ENCODE measurements at places on chromosomes 5 and 9.

- DNase-seq = no peak
These were observed 15.7 kb upstream of the INPP5E start for GRCh38 chr9:136455043-136456002.

DNA sequence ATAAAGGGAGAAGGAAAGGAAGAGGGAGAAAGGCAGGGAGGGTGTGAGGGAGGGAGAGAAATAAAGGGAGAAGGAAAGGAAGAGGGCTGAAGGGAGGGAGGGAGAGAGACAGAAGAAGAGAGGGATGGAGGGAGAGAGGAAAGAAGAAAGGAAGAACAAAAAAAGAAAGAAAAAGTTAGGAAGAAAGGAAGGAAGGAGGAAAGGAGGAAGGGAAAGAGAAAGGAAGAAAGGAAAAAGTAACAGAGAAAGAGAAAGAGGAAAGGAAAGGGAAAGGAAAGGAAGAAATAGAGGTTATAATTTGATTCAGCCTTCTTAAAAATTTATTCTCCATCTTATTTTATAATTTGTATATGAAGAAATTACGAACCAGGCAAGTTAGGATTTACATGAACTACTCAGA, 836.6 kb upstream of the C9orf72 start:
- DNase-seq = no peak

DNA sequence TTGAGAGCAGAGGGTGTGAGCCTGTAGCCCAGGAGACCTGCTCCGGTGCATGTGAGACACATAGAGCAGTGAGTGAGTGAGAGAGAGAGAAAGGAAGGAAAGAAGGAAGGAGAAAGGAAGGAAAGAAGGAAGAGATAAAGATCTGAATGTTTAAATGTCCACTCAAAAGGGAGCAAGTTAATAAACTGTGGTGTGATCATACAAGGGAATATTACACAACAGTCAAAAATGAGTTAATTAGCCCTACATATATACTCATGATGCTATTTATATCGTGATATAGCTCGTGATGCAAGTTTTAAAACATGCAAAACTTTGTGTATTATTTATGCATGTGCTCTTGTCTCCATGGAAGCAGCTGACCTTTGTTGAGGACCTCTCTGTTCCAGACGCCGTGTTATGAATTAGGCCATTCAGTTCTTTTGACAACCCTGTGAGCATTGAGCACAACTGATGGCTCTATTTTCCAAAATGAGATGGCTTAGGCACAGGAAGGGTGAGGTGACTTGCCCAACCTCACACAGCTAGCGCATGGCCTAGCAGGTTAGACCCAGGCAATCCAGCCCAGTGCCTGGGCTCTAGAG, 70.6 kb downstream of the HMCN2 start:
- DNase-seq = no peak

GRCh38 chr5:6086871-6087270, 291.5 kb downstream of the MED10 start:
- DNase-seq = no peak

- DNase-seq = no peak
These were observed 75.9 kb upstream of the SELENOP start for GRCh38 chr5:42887575-42887974.

DNA sequence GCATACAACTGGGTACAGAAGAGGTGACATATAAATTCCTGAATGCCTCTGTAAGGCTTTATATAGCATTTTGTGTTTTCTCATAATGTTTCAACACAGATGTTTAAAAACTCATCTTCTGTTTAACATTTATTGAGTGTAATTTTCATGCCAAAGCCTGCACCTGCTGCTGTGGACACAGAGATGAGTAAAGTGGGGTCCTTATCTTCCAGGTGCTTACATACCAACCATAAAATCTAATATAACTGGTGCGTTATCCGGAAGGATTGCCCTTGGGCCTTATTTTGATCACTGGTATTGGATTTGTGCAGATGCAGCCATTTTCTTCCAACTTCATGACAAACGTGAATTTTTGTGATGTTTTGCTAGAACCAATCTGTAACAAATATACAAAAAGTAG, 222.3 kb downstream of the DMRT2 start:
- no peak for DNase-seq

- DNase-seq = no peak
These were observed 57.7 kb downstream of the FGF18 start for GRCh38 chr5:171477101-171477500.

DNA sequence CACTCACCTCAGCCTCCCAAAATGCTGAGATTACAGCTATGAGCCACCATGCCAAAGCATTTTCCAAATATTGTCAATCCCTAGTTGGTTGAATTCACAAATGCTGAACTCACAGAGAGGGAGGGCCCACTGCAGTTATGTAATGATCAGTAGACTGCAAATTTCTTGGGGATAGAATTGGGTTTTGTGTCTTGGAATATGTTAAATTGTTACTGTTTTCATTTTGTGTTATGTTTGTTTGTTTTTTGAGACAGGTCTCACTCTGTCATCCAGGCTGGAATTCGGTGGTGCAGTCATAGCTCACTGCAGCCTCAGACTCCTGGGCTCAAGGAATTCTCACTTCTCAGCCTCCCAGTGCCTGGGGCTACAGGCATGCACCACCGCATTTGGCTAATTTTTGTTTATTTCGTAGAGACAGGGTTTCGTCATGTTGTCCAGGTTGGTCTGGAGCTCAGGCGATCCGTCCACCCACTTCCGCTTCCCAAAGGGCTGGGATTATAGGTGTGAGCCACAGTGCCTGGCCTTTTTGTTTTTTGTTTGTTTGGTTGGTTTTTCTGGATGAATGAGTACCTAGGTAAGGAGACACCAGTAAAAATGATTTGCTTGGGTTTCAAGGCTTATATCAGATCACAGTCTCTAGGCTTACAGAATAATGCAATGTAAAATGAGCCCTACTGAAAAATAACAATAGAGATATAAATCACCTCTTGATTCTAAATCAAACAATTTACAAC, 31.5 kb upstream of the LMNB1 start:
- DNase-seq = no peak

GRCh38 chr5:170474489-170475274, 29.1 kb upstream of the KCNIP1 start:
- no peak for DNase-seq

GRCh38 chr9:99605016-99605743, 216.5 kb upstream of the NR4A3 start:
- no peak for DNase-seq

DNA sequence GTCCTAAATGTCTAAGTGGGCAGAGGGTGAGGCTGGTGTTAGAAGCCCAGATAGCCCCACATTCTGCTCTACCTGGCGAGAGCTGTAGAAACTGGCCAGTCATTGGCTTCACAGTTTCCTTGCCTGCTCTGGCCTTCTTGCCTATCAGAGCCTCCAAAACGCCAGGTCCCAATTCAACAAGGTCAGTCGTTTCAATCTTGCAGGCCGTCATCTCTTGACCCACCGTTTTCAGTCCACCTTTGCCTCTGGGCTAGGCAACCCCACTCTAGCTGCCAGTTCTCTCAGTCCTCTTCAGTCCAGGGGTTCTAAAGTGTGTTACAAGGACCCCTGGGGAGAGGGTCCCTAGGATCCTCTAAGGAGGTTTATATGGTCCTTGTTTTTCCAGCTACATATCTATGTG, 20.0 kb upstream of the TIFAB start:
- DNase-seq = no peak

DNA sequence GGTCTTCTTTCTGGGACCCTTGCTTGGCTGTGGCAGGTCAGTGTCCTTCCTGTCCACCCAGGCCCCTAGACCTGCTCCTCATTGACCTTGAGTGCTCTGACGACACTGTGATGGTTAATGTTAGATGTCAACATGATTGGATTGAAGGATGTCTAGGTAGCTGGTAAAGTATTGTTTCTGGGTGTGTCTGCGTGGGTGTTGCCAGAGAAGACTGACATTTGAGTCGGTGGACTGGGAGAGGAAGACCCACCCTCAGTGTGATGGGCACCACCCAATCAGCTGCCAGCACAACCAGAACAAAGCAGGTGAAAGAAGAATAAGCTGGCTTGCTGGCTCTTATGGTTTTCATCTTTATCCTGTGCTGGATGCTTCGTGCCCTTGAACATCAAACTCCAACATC, 74.5 kb downstream of the CFAP90 start:
- DNase-seq = no peak

DNA sequence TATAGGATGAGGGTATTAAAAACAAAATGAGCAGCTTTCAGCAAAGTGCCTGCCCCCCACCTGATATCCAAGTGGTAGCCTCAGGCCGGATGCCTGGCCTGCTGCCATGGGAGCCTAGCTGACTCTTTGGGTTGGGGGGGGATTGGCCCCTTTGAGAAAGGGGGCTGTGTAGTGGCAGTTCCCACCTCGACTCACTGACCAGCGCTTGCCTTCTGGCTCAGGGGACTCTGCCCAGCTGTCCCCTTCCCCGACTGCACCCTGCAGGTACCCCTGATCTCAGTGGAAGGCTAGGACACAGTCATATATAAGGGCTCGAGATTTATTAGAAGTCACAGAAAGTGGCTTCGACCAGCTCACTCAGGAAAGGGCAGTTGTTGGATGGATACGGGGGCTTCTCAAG, 1.5 kb upstream of the NEUROG1 start:
- DNase-seq = no peak

GRCh38 chr5:1732945-1733344, 66.7 kb downstream of the MRPL36 start:
- no peak for DNase-seq

DNA sequence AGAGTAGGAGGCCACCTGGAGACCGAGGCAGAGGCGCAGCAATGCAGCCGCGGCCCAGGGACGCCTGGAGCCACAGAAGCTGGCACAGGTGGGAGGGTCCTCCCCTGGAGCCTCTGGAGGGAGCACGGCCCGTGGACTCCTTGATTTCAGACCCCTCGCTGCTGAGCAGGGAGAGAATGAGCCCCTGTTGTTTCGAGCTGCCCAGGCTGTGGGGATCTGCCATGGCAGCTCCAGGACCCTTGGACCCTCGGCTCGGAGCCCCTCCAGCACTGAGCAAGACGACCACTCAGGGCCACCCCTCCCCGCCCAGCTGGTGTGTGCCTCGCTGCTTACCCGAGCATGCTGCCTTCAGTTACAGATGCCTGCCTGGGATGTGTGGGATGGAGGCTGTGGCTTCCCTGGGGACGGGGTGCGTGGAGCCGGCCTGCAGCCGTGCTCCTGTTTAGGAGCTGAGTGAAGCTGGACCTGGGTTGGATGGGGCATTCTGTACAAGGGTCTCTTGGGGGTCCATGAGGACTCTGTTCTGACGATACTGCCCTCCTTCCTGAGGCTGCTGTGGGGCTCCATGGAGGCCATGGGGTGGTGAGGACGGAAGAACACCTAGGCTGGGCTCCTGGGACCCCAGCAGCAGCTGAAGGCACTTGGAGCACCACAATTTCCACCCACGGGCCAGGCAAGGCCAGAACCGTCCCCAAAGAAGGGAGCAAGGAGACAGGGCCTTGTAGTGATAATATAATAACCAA, 115.1 kb upstream of the LPCAT1 start:
- DNase-seq = no peak

DNA sequence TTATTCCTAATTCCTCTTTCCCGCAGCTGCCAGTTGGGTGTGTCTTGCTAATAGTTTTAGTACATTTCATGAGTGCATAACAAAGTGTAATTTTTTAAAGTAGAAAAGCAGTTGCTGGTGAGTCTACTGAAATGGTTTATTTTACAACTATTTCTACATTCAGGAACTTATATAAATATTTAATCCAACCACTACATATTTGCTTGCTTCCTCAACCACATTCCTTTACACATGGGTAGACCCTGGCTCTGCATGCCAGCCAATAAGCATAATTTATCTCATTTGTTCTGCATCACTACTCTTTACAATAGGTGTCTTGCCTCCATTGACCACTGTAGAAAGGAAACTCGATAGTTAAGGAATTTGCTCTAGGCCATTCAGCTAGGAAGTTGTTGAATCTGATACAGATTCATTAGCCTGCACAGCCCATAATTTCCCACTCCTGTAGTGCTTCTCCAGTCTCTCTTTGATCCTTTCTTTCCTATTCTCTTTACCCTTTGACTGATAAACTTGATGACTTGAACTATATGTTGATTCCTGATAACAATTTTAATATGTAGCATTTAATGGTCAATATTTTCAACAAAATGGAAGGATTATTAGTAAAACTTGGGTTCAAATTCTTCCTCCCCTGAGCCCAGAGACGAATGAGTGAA, 342.5 kb upstream of the ACTBL2 start:
- no peak for DNase-seq

DNA sequence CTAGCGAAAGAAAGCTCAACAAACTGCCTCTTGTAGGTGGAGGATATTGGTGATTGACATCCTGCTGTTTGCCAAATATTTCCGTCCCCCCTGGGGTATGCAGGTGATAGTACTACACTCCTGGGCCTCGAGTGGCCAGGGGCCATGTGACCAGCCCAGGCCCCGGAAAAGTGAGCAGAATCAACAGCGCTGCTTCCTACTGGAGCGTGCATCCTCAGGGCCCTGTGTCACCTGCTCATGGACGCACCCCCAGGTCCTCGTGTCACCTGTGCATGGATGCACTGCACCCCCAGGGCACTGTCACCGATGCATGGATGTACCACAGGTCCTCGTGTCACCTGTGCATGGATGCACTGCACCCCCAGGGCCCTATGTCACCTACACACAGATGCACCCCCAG, 43.8 kb downstream of the ADAMTS16 start:
- DNase-seq = no peak

- no peak for DNase-seq
These were observed 1.1 kb upstream of the TSPAN17 start for GRCh38 chr5:176646049-176646706.

DNA sequence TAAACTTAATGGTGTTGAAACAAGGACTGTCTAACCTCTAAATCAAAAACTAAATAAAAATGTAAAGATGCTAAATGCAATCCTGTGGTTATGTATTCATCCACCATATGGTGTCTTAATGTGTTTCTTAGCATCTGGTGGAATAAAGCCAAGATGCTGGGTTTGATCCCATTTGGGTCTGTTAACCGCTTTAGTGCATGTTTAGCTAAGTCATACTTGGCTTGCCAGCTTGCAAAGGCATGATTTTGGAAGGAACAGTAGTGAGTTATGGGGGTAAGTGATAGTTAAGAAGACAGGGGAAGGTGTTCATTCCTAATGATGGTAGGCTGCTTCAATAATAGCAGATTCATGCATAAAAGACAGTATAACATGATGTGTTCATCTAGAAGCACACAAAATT, 139.0 kb upstream of the SLC27A6 start:
- no peak for DNase-seq

GRCh38 chr5:20020247-20020646, 32.2 kb upstream of the CDH18 start:
- DNase-seq = no peak

- DNase-seq = no peak
These were observed 64.7 kb downstream of the MEF2C start for GRCh38 chr5:88818296-88818695.

DNA sequence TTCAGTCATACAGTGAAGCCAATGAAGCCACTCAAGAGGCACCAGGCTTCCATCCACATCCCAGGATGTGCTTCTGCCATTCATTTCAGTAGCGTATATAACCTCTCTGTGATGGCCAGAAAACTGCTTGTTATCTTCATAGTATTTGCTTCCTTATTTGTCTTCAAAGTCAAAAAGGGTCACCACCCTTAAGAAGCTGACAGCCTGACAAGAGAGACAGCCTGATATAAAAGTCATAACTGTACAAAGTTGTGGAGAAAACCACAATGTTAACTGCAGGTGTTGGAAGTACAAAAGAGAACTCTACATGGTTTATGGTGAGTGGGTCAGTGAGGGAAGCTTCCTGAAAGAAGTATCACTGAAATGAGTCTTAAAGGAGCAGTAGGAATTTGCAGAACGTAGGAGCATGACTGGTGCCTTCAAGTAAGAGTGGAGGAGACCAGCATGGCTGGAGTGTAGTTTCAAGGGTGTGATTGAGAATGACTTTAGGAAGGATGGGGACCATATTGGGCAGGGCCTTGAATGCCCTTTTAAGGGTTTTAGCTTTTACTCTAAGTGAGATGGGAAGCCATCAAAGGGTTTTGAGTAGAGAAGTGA, 33.7 kb downstream of the NIM1K start:
- no peak for DNase-seq

Measured in neural crest cell (in vitro differentiated cells).